ENCODE measurements at places on chromosomes 16 and 17. TPM values are rescaled to one million over a fixed set of nuclear protein-coding genes. Genes with fewer than 3 reads are reported as not detected.

HOXB9 gene
- 1.4 TPM for total RNA-seq

MBTPS1 gene
- 50.4 TPM for total RNA-seq

ZNF207 gene
- total RNA-seq = 257 TPM

SPEM3 gene
- not detected for total RNA-seq

XYLT1 gene
- total RNA-seq = 34.9 TPM

PEX12 gene
- 4.5 TPM for total RNA-seq

CENPN gene
- 66.9 TPM for total RNA-seq

HP gene
- not detected for total RNA-seq

- H3K36me3 ChIP-seq = no peaks in the 10 kb centered on the region
- H3K4me3 ChIP-seq = peak overlapping the region; percentile 37
- DNase-seq = peak; percentile 22
- no peaks in the 10 kb centered on the region for H3K27me3 ChIP-seq
- H3K4me1 ChIP-seq = peaks cover 4% of the 10 kb centered on the region
These were observed 16.7 kb downstream of the TPSG1 start for GRCh38 chr16:1208239-1208830.

DNA sequence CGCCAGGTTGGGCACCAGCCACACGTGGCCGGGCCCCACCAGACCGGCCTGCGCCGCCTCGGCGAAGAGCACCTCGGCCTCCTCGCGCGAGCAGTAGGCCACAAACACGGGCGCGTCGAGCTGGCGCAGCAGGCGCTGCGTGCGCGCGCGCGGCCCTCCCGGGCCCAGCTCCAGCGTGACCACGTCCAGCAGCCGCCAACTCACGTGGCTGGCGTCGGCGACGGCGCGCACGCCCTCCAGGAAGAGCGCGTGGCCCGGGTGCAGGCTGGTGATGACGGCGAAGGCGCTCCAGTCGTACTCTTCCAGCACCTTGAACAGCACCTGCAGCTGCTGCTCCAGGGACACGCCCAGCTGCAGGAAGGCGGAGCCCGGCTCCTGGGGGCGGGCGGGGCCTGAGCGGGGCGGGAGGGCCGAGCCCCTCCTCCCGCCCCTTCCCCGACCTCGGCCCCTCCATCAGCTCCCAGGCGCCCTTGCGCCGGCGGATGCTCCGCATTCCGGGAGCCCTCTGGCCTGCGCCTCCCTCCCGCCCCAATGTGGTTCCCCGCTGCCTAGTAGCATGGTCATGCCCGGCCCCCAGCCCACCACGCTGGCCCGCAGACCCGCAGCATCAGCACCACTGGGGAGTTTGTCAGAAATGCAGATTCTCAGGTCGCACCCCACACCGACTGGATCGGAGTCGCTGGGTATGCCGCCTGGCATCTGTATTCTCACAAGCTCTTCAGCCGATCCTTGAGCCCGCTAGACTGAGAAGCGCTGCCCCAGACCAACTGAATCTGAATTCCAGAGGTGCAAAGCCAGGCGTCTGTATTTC lies 7.2 kb downstream of the GRIN2C start:
- H3K27me3 ChIP-seq = peaks cover 51% of the 10 kb centered on the region
- H3K4me3 ChIP-seq = peak overlapping the region; percentile 59
- peak; percentile 62 for DNase-seq
- peaks cover 9% of the 10 kb centered on the region for H3K4me1 ChIP-seq
- H3K36me3 ChIP-seq = no peaks in the 10 kb centered on the region
- H3K27ac ChIP-seq = no peak overlapping the region

GRCh38 chr17:27473748-27474609 lies 17.7 kb downstream of the KSR1 start:
- H3K4me3 ChIP-seq = peak overlapping the region; percentile 61
- DNase-seq = peak; percentile 83
- peak overlapping the region; percentile 98 for H3K27ac ChIP-seq
- no peaks in the 10 kb centered on the region for H3K36me3 ChIP-seq
- H3K4me1 ChIP-seq = peaks cover 87% of the 10 kb centered on the region

GRCh38 chr17:17552351-17553216 lies 38.9 kb downstream of the PEMT start:
- no peak overlapping the region for H3K4me3 ChIP-seq
- H3K27me3 ChIP-seq = no peaks in the 10 kb centered on the region
- no peak for DNase-seq

- H3K27me3 ChIP-seq = no peaks in the 10 kb centered on the region
- no peaks in the 10 kb centered on the region for H3K36me3 ChIP-seq
- no peak overlapping the region for H3K4me3 ChIP-seq
- peaks cover 26% of the 10 kb centered on the region for H3K4me1 ChIP-seq
These were observed 5.0 kb downstream of the TSR3 start for GRCh38 chr16:1346422-1347285.

GRCh38 chr17:3475812-3476610 lies at the start of gene ASPA:
Gene ASPA (plus strand): TSS chr17:3475997. CDS start chr17:3476160, 163 bp downstream.
- H3K4me1 ChIP-seq = no peaks in the 10 kb centered on the region
- DNase-seq = no peak
- H3K4me3 ChIP-seq = no peak within 1 kb of the TSS
- H3K27me3 ChIP-seq = peaks cover 11% of the 10 kb centered on the region
- no peaks in the 10 kb centered on the region for H3K36me3 ChIP-seq

DNA sequence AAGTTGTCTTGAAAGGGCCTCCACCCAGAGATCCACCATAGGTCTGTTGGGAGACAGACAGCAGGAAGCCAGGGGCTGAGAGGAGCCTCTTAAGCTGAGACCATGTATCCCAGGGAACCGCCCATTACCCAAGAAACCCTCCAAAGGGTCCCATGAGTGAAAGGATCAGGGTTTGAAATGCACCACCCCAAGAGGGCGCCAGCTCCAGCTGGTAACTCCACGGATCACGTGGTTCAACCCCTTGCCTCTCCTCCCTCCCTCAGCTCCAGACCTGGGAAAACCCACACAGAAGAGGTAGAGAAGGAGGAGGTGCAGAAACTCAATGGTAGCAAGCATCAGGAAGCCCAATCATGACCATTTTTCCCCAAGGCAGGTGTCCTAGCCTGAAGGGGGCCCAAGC lies 148.7 kb downstream of the AIPL1 start:
- H3K27ac ChIP-seq = no peak overlapping the region
- H3K36me3 ChIP-seq = no peaks in the 10 kb centered on the region
- no peak overlapping the region for H3K4me3 ChIP-seq
- H3K4me1 ChIP-seq = no peaks in the 10 kb centered on the region
- DNase-seq = no peak
- H3K27me3 ChIP-seq = peaks cover 3% of the 10 kb centered on the region

DNA sequence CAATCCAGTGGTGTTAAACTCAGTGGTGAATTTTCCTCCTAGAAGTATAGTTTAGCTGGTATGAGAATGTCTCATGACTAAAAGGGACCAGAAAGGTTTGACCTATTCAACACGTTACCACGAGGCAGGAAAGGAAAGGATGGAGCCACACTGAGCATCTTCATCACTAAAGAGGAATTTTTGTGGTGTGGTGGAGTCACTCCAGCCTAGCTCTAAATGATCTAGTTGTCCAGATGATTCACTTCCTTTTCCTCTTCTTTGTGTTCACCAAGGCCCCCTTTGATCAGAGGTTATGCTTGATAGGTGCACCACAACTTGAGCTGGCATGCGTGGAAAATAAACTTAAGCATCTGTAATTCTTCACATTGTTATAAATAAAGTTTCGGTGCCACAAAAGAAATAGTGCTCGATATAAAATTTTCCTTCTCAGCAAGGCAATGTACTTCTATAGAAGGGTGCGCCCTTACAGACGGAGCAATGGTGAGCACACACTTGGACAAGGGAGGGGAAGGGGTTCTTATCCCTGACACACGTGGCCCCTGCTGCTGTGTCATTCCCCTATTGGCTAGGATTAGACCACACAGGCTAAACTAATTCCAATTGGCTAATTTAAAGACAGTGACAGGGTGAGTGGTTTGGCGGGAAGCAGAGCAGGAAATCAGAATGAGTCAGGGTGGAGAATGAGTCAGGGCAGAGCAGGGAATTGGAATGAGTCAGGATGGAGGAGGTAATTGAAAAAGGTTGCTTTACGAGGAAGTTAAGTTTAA lies 254.6 kb downstream of the HS3ST3A1 start:
- no peak for DNase-seq
- peaks cover 5% of the 10 kb centered on the region for H3K27me3 ChIP-seq
- no peaks in the 10 kb centered on the region for H3K36me3 ChIP-seq
- peaks cover 13% of the 10 kb centered on the region for H3K4me1 ChIP-seq
- peak overlapping the region; percentile 13 for H3K27ac ChIP-seq

DNA sequence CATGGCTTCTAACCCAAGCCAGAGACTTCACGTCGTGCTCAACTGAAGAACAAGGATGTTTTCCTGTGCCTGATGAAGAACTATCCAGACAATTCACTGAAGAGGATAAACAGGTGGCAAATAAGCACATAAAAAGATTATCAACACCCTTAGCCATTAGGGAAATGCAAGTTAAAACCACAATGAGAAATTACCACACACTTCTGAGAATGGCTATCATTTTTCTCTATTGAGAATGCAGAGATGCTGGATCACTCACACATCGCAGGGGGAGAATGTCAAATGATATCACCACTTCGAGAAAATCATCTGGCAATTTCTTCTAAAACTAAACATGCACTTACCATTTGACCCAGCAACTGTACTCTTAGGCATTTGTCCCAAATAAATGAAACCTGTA lies 162.8 kb downstream of the IRX3 start:
- no peak for DNase-seq
- H3K27ac ChIP-seq = no peak overlapping the region
- peaks cover 9% of the 10 kb centered on the region for H3K4me1 ChIP-seq
- no peaks in the 10 kb centered on the region for H3K36me3 ChIP-seq
- H3K4me3 ChIP-seq = no peak overlapping the region

DNA sequence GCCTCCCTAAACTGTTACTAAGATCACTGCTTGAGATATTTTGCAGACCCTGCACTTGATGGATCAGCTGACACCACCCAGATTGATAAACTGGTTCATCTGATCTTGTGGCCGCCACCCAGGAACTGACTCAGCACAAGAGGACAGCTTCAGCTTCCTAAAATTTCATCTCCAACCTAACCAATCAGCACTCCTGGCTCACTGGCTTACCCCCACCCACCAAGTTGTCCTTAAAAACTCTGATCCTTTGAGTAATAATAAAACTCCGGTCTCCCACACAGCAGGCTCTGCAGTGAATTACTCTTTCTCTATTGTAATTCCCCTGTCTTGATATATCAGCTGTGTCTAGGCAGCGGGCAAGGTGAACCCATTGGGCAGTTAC lies 174.8 kb downstream of the UTP18 start:
- peak overlapping the region; percentile 54 for H3K4me3 ChIP-seq
- H3K36me3 ChIP-seq = peaks cover 3% of the 10 kb centered on the region
- peak overlapping the region; percentile 80 for H3K27ac ChIP-seq
- no peaks in the 10 kb centered on the region for H3K27me3 ChIP-seq

DNA sequence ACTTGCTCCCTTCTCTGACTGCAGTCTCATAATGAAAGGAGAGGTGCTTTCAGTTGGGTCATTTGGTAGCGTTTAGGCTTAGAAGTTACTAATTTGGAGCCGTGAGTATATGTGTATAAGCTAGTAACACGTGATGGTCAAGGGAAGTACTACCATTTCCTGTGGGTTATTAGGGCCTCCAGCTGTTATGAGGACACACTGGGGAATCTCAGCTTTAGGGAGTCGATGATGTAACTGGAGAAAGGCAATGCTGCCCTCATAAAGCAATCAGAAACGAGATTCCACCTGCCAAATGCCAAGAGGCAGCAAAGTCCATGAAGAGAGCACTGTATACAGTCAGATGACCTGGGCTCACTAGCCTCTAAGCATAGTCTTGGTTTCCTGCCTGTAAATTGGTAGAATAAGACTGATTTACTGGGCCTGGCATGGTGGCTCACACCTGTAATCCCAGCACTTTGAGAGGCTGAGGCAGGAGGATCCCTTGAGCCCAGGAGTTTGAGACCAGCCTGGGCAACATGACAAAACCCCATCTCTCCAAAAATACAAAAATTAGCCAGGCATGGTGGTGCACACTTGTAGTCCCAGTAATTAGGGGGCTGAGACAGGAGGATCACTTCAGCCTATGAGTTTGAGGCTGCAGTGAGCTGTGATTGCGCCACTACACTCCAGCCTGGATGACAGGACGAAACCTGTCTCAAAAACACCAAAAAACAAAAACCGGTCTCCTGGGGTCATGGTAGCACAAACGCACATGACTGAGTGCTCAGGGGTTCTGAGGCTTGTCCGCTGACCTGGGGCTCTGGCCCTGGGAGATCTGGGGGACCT lies 53.0 kb downstream of the SF3B3 start:
- DNase-seq = no peak
- peaks cover 33% of the 10 kb centered on the region for H3K36me3 ChIP-seq
- no peak overlapping the region for H3K4me3 ChIP-seq
- H3K4me1 ChIP-seq = peaks cover 19% of the 10 kb centered on the region
- H3K27ac ChIP-seq = peak overlapping the region; percentile 7

GRCh38 chr16:57123216-57123973 lies 31.0 kb downstream of the CPNE2 start:
- H3K27me3 ChIP-seq = no peaks in the 10 kb centered on the region
- peaks cover 40% of the 10 kb centered on the region for H3K4me1 ChIP-seq
- DNase-seq = no peak
- H3K36me3 ChIP-seq = no peaks in the 10 kb centered on the region

- peak within 1 kb of the TSS; percentile 96 for H3K27ac ChIP-seq
- peak within 1 kb of the TSS; percentile 90 for H3K4me3 ChIP-seq
- peaks cover 74% of the 10 kb centered on the region for H3K36me3 ChIP-seq
- no peaks in the 10 kb centered on the region for H3K27me3 ChIP-seq
- DNase-seq = no peak
These were observed at the start of gene DERL2 for GRCh38 chr17:5485270-5486205. Gene DERL2 (minus strand): TSS chr17:5486178. CDS start chr17:5486161, 17 bp downstream.
